ENCODE measurements at places on chromosomes 2 and 18.

DNA sequence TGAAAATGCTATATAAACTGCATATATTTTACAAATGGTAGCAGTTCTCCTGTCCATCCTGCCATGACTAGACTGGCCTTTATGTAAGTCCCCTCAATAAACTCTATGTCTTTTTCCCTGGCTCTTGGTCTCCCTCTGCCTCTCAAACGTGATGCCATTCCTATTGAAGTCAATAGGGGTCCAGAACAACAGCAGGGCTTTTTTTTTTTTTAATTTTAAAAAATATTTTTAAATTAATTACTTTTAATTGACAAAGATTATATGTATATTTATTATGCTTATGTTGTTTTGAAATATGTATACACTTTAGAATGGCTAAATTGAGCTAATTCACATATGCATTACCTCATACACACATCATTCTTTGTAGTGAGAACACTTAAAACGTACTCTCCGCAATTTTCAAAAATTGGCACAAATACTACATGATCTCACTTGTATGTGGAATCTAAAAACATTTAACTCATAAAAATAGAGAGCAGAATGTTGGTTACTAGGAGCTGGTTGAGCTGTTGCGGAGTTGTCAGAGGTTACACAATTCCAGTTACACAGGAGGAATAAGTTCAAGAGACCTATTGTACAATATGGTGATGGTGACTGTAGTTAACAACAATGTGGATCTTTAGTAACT, 123.1 kb downstream of the LRRTM4 start:
- DNase-seq = no peak

DNA sequence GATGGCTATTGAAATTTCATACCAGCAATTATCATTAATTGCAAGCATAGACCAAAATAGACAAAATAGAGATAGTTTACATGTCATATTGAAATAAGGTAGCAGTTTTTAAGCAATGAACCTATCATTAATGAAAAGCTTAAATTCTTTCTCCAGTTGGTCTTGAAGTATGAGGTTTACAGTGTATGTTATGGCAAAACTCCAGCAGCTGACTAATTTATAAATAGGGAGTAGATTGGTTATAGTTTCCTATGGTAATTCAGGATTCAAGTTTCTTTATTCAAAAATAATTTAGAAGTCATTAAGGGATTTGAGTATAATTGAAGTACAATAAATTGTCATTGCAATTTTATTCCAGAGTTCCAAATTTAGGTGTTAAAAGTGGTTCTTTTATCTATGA, 69.6 kb upstream of the COL5A2 start:
- no peak for DNase-seq

DNA sequence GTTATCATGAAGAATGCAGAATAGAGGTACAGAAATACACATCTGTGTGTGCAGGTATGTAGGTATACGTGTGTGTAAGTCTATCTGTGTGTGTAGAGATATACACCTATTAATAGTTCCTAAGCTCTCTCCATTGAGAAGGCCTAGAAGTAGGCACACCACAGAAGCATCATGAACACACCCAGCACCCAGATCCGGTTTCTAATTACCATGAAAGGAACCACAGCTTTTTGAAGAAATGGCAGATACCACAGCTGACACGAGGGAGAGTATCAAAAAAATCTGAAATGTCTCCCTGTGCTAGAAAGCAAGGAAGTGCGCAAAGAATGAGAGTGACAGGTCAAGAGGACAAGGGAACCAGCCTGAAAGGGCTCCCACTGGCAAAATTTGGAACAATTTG, 27.7 kb upstream of the AP1S3 start:
- DNase-seq = no peak

DNA sequence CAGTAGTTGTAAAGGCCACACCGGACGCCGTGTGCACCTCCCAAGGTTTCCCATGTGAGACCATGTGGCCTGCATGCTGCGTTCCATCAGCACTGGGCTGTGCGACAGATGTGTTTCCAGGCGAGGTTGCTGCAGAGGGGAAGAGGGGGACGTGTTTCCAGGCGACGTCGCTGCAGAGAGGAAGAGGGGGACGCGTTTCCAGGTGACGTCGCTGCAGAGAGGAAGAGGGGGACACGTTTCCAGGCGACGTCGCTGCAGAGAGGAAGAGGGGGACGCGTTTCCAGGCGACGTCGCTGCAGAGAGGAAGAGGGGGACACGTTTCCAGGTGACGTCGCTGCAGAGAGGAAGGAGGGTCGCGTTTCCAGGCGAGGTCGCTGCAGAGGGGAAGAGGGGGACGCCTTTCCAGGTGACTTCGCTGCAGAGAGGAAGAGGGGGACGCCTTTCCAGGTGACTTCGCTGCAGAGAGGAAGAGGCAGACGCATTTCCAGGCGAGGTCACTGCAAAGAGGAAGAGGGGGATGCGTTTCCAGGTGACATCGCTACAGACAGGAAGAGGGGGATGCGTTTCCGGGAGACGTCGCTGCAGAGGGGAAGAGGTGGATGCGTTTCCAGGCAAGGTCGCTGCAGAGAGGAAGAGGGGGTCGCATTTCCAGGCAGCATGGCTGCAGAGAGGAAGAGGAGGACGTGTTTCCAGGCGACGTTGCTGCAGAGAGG, 24.5 kb downstream of the NFATC1 start:
- DNase-seq = no peak

DNA sequence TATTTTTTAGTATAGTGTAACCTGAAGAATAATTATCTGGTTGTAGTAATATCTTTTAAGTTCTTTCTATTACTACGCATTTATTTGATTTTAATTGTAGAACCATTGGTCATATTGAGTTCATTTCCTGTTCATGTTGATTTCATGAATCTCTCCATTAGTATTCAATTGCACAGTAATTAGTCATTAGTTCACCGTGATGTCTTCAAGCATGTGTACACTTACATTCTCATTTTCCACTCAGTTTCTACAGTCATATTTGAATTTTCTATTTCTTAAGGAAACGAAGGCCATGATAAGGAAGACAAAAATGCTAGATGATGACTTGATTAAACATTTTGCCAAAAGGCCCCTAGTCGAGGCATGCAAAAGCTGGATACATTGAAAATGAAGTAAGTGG, 333.7 kb upstream of the FANCL start:
- no peak for DNase-seq

- no peak for DNase-seq
These were observed 91.6 kb downstream of the THNSL2 start for GRCh38 chr2:88261725-88262124.

DNA sequence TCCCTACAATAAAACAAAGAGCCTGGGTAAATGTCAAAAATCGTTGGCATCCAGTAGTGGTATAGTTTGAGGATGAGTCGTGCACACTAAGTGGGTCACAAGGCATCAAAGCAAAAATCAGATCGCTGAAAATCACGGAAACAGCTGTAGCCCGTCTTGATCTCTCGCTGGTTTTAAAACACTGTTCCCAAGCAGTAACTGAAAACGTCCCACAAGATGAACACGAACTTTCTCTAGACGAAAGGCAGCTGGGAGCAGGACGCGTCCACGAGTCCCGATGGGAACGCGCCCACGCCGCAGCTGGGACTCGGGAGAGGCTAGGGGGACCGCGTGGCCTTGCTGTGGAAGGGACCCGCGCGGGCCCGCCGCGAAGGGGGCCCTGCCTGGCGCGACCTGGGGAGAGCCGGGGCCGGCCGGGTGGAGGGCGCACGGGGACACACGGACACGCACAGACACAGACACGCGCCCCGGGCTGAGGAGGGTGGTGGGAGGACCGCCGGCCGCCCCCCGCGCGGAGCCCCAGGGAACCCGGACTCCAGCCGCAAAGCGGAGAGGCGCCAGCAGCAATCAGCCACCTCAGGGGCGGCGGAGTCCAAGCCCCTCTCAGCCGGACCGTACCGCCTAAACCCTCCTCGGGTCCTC, 651 bp downstream of the STK17B start:
- DNase-seq = peak; percentile 33

- DNase-seq = no peak
These were observed 158.9 kb downstream of the LRRTM4 start for GRCh38 chr2:77363277-77363676.

- no peak for DNase-seq
These were observed 4.9 kb downstream of the CCT7 start for GRCh38 chr2:73238976-73239375.

DNA sequence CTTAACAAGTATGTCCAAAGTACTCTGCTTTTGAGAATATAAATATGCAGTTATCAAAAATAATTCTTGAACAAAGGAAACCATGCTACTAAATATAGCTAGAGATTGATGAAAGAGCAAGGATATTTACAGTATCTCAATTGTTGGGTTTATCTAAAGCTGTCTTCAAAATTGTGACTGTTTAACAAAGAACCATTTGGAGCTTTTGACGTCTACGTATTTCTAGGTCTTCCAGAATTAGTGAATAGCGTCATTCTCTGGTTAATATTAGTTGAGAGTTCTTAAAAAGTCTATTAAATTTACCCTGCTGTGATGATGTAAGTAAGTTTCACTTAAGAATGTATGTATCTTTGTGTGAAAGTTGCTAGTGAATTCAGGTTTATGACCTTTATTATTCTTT, 223.1 kb upstream of the SIX3 start:
- no peak for DNase-seq

DNA sequence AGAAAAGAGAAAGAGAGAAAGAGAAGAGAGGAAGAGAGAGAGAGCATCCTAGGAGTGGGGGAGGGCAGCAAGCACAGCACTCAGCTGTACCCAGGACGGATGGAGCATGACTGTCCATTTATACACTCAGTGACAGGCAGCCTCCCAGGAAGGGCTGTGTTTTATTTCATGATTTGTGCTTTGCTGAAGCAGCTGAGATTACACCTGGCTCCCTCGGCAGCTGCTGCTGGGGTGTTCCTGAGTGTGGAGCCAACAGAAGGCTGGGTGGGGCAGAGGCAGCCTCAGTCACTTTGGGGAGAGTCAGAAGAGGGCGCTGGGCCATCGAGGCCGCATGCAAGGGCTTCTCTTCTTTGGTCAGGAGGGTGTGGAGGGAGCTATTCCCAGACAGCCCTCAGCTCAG, 47.8 kb upstream of the TEX51 start:
- DNase-seq = no peak

GRCh38 chr2:36541891-36542595, 55.9 kb downstream of the FEZ2 start:
- no peak for DNase-seq

DNA sequence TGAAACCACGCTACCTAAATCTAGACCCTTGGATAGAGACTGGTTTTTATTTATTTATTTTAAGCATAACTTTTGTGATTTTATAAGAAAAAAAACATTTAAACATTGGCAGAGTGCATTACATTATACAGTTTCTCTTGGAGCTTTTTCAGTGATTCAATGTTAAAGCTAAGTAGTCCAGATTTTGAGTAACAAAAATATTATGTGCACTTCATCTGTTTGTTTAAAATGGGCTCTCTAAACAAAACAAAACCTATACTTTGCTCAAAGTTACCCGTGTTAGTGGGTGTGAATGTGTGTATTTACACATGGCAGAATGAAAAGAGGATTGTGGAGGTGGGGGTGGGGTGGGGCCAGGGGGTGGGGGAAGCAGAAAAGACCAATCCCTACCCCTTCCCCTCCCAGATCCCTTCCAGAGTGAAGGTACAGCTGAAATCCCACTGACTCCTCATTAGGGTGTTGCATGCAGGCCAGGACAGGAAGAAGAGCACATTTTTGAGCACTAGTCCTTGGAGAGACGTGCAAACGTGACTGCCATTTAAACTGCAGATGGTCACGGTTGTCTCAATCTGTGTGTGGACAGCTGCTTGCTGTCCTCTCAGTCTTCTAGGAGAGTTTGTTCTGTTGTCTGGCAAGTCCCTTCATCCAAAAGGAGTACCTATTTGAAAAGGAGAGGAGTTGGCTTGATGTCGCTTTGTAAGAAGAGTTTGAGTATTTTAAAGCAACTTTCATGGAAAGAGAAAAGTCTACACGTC, 303.0 kb downstream of the ICOS start:
- DNase-seq = no peak

DNA sequence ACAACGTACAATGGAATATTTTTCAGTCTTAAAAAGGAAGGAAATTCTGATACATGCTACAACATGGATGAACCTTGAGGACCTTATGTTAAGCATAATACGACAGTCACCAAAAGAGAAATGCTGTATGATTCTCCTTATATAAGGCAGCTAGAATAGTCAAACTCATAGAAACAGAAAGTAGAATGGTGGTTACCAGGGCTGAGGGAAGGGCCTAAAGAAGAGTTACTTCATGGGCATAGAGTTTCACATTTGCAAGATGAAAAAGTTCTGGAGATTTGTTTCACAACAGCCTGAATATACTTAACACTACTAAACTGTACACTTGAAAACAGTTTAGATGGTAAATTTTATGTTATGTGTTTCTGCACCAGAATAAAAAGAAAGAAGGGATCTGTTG, 113.3 kb downstream of the GALNT1 start:
- DNase-seq = no peak

GRCh38 chr18:6878556-6879297, 149.2 kb downstream of the ARHGAP28 start:
- DNase-seq = no peak

DNA sequence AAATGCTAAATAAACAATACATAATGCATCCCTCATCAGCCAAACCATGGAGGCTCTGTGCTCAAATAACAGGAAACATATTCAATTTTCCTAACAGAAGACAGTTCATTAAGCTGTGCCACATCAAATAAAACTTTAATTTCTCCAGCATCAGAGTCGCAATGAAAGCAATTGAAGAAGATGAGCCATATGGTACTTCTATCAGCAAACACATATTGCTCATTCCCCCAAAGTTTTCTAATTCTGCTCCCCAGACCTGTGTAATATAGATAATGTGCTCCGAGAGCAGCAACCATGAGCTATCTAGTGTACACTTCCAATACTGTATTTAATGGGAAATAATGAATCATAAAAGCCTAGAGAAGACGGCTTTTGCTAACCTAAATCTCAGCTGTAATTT, 263.2 kb downstream of the MEIS1 start:
- no peak for DNase-seq

DNA sequence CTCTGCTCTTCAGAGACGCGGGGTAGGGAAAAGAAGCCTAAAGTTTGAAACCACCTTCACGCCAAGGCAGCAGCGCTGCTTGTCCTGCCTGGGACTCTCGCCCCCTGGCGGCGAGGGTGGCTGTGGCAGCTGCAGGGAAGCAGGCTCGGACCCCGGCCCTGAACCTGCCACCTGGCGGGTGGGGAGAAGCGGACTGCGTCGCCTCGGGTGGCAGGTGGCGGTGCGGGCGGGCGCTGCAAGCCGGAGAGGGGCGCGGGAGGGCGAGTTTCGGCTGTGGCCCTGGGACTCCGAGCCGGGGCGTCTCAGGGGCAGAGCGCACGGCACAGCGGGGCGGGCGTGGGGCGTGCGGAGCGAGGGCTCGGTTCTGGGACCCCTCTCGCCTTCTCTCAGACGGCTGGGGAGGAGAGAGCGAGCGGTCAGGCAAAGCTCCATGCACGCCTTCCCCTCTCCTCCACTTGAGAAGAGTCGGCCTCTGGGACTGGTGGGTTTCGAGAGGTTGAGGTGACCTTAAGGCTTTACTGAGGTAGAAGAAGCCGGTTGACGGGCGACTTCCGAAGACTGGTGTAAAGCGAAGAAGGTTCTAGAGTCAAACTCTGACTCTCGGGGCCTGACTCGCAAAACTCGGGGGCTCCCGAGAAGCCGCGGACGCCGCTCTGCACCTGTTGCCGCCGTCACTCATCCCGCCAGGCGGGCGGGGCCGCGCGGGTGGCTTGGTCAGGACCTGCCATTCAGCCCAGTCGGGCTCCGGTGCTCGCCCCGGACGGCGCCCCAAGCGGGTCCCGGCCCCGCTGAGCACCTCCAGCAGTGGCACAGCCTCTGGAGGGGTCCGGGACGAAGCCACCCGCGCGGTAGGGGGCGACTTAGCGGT, 1.1 kb upstream of the BOLL start:
- peak; percentile 53 for DNase-seq
